ENCODE measurements at places on chromosomes 2 and 18.
A peak's percentile ranks its signal among the peaks of the same experiment; 100 is the strongest.

- DNase-seq = no peak
Measured at GRCh38 chr2:240813231-240813921, 6.6 kb downstream of the KIF1A start.

DNA sequence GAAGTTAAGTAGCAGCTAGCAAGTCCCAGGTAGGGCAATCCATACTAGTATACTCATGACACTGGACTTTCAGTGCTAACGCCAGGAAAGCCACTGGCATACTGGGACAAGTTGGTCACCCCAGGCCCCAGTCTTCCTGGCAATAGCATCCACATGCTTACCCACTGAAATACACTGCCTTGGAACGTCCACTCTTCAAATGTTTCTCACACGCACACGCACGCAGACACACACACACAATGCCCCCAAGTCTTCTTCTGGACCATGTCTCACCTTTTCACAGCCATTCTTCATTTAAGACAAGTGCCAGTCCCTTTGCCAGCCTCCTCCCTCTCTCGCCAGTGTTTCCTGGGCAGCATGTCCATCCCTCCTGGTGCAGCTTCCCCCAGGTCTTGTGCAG, 8.7 kb upstream of the TEX261 start:
- no peak for DNase-seq

DNA sequence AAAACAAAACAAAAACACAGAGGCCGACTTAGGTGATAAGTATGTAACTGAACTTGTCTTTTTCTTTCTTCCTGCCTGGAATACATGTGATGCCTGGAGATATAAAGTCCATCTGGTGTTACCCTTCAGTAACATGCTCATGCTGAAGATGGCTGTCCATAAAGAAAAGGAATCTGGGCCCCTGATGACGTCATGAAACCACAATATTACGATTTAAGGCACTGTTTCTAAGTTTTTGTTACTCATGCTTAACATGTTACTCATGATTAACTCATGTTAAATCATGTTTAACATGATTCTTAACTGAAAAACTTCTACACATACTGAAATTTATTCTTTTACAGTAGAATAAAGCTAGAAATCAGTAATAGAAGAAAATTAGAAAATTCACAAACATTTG, 49.0 kb downstream of the STRADB start:
- no peak for DNase-seq

GRCh38 chr18:34023471-34023870, 201.2 kb downstream of the NOL4 start:
- no peak for DNase-seq

DNA sequence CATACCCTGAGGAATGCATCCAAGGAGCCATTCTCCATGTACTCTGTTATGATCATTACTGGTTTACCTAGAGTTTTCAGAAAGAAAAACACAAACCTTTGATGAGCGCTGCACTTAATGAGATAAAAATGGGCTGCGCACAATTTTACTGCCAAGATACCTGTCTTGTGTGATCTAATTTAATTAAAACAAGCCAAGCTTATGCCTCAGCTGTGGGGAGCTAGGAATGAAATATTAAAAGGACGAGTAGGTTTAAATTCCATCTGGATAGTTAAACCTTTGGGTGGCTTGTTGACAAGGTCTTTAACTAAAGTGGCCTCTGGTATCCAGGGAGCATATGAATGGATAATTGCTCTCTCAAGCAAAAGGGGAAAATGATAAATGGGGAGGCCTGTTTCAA, 135.0 kb downstream of the EPHA4 start:
- no peak for DNase-seq

GRCh38 chr2:226408141-226408540, 391.5 kb downstream of the IRS1 start:
- no peak for DNase-seq

DNA sequence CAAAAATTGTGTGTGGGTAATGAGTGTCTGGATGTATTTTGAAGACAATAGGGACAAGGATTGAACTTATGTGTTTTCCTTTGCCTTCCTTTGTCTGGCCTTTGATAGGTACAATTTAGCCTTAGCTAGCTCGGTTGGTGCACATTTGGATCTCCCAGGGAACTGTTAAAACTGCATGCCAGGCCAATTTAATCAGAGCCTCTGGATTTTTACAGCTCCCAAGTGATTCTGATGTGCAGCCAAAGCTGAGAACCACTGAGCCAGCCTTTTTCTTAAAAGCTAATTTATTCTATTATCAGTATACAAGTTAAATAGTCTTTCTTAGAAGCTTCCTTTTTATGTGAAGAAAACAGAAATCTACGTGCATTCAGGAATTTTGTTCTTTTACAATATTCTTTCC, 25.0 kb downstream of the PLEK start:
- DNase-seq = no peak

DNA sequence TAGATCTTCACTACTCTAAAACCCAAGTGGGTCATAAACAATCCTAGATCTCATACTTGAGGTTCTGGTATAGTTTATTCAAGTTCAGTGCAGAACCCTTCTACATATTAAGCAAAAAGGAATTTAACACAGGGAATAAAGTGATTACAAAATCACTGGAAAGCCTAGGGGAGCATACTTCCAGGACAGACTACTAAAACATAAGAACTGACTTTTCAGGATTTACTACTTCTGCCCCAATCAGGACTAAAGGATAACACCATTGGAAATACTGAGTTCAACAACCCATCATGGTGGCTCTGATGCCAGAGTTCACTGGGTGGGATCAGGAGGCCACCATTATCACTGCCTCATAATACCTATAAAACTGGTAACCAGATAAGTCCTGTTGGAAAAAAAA, 123.6 kb downstream of the DNAH7 start:
- DNase-seq = no peak

DNA sequence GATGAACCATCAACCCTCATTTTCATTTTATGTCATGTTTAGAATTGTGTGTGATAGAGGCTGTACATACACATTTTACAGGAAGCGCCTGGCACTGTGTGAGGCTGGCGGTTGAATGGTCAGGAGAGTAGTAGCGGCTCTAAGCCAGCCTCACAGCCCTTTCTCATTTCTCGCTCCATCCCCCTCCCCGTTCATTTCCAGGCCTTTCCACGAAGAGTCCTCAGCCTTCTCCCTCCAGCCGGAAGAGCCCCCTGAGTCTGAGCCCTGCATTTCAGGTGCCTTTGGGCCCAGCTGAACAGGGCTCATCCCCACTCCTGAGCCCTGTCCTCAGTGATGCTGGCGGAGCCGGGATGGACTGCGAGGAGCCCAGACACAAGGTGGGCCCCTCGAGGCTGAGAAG, 51.8 kb downstream of the STK25 start:
- no peak for DNase-seq

DNA sequence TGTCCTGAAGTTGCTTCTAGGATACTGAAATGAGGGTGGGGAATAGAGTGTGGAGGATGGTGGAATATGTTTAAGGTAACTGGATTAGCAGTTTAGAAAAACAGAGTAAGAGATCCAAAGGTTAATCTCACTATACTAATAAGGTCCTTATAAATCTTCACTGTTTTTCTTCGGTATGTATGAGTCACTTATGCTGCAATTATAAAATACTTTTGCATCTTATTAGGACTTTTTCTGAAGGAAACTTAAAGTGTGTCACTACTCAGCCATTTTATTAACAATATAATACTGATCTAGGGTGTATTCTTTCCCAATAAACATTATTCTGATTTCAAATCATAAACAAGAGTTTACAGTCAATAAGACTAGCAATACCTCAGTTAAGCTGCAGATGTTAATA, 182.3 kb downstream of the ZNF521 start:
- DNase-seq = no peak

- no peak for DNase-seq
Measured at GRCh38 chr2:211391189-211391567, 834.8 kb downstream of the CPS1 start.

GRCh38 chr18:36492604-36493329, 195.3 kb downstream of the FHOD3 start:
- no peak for DNase-seq

DNA sequence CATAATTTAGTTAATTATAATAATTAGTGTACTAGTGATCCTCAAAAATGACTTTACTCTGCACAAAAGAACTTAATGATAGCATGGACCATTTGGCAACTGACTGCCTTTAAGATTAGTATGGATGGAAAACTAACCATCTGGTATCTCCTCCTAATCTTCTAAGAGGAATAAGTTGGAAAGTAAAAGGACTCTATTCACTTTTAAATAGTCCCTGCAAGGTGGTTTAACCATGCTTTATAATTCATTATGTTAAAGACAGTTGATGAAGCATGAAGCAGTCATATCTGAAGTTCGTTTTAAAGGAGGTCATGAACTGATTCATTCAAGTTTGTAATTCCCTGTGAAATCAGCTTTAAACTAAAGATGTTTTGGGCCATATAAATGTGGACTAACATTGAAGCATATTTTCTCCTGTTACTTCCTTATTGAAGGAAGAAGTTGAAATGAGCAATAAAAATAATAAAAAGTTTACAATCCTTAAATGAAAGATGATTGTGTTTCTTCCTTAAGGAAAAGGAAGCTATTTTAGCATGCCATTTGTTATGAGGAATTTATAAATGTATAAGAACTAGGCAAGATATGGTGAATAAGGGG, 446.0 kb downstream of the XIRP2 start:
- no peak for DNase-seq

- DNase-seq = no peak
Measured at GRCh38 chr2:226673314-226673723, 126.3 kb downstream of the IRS1 start.

DNA sequence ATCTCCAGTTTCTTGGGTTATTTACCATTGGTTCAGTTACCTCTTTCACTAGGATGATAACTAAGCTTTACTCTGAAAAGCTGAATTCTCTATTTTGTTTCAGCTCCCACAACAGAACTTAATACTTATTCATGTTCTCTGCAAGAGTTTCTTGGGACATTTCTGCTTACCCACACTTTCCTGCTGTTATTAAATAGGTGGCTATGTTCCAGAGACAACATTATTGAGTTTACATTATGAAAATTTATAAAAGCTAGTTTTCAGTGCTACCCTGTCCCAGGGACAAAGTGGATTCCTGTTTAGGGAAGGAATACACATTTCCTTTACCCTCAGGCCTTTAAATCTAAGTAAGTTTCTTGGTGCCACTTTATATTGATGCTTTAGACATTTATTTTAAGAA, 7.0 kb upstream of the GPD2 start:
- no peak for DNase-seq

GRCh38 chr2:108069515-108070310, 83.4 kb downstream of the SLC5A7 start:
- no peak for DNase-seq

DNA sequence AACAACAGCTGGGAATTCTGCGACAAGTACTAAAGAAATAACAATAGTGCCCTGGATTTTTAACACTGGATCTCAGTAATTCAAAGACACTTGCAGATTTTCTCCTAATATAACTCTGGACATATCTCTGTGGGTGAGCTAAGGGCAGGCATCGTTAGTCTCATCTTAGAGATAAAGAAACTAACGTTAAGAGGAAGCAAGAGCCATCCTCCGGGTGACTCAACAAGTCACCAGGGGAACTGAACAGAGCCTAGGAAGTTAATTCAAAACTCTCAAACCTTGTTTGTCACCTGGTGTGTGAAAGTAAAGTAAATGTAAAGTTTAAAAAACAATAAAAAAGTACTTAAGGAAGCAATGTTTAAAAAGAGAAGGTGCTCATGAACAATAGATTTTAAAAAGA, 41.6 kb upstream of the NRP2 start:
- DNase-seq = no peak

GRCh38 chr2:169966454-169966853, 139.2 kb downstream of the UBR3 start:
- DNase-seq = no peak

- DNase-seq = no peak
Measured at GRCh38 chr2:46849721-46850556, 65.7 kb downstream of the MCFD2 start.

- no peak for DNase-seq
Measured at GRCh38 chr2:202052235-202052634, 18.6 kb downstream of the FZD7 start.

DNA sequence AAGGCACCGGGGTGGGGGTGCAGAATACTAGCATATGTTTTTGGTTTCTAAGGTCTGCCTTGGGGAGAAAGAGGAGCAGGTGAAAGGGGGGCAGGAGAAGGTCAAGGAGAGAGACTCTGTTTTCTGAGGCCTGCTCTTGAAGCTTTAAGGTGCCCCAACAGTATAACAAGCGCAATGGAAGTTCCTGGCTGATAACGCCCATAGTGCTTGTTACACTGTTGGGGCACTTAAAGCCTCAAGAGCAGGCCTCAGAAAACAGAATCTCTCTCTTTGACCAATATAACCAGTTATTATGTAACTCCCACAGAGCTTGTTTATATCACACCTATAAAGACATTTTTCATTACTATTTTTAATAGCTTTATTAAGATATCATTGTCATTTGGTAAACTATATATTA, 16.5 kb downstream of the OXER1 start:
- DNase-seq = no peak

DNA sequence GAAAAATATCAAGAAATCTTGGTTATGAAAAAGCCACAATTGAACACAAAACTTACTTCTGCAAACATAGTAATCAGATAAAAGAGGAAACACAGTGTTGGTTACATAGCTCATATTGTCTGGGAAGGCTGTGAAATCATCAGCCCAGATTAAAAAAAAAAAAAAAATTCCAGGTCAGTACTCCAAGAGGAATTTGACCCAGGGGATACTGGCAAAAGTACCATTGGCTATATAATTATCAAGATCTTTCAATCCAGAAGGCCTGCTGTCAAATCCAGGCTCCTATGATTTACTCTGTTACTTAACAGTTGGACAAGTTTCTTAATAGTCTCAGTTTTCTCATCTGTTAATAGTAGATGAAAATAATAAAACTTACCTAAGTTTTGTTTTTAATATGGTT, 12.9 kb upstream of the IKZF2 start:
- no peak for DNase-seq

- DNase-seq = no peak
Measured at GRCh38 chr2:4693266-4693665, 989.9 kb downstream of the DCDC2C start.

DNA sequence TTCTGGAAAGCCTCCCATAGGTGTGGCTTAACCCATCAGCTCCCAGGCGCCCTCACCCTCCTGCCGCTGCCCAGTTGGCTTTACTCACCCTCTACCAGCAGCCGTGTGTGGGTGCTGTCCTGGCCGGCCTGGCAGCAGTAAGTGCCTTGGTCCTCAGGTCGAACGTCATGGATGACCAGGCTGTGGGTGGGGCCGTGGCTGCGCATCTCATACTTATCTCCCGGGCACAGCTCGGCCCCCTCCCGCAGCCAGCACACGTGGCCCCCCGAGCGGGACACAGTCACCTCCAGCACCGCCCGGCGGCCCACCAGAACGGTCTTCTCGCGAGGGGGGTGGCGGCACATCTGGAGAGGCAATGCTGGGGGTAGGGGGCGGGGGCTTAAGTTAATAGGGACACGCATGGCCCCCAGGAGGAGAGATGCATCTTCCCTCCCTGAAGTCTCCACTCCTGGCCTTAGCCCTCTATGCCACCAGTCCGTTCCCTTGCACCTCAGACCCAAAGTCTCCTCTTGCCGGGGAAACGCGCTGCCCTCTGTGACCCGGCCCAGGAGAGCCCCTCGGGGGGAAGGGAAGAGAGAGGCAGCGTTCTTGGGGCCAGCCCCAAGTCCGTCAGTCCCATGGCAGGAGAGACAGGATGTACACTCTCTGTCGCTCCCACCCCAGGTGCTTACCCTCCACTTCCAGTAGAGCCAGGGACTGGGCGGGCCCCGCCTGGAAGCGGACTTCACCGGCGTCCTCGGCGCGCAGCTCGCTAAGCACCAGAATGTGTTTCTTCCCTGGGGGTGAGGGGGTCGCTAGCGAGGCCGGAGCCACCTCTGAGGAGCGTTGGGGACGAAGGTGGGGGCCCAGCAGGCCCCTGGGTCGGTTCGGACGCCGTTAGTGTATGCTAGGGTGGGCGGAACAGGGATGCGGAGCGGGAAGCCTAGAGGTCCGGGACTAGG, 7.9 kb downstream of the TMEM198 start:
- peak; percentile 43 for DNase-seq

Measured in DMS153 (cell line).